ENCODE measurements at places on chromosomes 16 and 17.
A peak's percentile ranks its signal among the peaks of the same experiment; 100 is the strongest.

DNA sequence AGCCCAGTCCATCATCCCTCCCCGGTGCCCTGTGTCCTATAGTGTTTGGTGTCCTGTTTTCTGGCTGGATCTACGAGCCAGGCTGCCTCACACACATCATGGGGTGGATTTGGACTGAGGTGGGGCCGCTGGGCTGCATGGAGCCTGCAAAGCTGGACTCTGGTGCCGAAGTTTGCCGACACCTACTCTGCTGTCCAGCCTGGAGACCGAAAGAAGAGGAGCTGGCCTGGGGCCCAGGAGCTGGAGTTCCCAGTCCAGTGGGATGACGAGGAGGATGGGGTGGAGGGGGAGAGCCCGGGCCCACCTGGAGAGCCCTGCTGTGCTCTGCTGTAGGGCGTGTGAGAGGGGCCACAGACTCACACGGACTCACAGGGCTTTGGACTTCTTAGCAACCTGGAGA, 40.3 kb upstream of the ENPP7 start:
- no peak for ATAC-seq

- peak; percentile 62 for ATAC-seq
Measured at GRCh38 chr17:5198472-5198871, 6.8 kb upstream of the ZNF594 start.

DNA sequence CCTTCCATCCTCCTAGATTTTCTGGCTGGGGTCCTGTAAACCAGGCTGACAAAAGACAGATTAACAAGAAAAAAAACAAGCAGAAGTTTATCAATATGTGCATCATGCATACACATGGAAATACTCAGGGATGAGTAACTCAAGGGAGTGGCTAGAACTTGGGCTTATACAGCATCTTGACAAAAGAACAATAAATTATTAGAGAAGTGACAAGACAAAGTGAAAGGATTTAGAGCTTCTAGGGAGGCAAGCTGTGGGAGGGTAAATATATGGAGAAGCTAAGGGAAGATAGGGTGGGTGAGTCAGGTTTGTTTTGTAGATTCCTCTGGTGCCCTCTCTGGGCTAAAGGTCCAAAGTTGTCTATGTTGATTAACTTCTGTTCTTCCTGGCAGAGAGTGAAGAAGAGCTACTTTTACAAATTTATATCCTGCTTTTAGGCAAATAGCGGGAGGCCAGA, 48.0 kb upstream of the NDRG4 start:
- ATAC-seq = no peak

- no peak for ATAC-seq
Measured at GRCh38 chr17:19630661-19631060, 17.9 kb upstream of the ALDH3A2 start.

GRCh38 chr16:49890876-49891275, 35.0 kb upstream of the ZNF423 start:
- no peak for ATAC-seq

DNA sequence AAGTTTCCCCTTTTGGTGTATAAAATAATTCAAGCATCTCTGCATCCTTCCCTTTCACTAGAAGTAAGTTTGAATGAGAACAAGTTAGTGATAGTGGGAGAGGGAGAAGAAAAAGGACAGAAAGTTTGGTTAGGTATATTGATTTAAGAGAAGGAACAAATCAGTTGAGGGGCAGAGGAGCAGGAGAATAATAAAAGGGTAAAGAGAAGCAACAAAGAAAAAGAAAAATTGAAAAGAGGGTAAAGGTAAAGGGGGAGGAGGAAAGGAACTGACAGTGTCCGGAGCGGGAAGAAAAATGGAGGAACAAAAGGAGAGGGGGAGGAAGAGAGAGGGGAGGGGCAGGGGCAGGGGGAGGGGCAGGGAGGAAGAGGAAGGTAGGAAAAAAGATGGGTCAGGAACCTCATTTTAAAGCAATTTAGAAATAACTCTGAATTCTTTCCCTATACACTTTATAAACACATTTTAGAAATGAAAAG, 6.3 kb upstream of the IGF2BP1 start:
- no peak for ATAC-seq

DNA sequence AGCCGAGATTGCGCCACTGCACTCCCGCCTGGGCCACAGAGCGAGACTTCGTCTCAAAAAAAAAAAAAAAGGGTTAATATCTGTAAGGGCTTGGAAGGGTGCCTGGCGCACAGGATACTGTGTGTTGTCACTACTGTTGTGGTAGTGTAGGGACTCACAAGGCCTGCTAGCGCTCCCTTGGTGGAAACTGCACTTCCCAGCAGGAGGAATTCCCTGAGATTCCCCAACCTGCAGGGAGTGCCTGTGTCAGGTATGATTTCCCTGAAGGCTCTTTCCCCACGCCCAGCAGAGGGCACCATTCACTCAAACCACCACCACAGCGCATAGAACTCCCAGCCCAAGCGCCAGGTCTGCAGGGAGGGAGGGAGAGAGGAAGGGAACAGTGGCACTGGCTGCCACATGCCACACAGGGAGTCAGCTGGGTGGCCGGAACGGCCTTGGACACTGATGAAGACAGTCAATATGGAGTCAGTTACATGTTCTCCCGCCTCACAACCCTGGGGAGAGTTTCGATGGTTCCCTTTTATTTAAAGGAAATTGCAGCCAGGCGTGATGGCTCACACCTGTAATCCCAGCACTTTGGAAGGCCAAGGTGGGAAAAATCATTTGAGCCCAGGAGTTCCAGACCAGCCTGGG, 32.7 kb upstream of the CDH1 start:
- ATAC-seq = peak; percentile 66

GRCh38 chr17:29835435-29836351, 94.3 kb downstream of the SSH2 start:
- no peak for ATAC-seq

GRCh38 chr17:3966720-3967363, 2.6 kb upstream of the ATP2A3 start:
- ATAC-seq = peak; percentile 76

DNA sequence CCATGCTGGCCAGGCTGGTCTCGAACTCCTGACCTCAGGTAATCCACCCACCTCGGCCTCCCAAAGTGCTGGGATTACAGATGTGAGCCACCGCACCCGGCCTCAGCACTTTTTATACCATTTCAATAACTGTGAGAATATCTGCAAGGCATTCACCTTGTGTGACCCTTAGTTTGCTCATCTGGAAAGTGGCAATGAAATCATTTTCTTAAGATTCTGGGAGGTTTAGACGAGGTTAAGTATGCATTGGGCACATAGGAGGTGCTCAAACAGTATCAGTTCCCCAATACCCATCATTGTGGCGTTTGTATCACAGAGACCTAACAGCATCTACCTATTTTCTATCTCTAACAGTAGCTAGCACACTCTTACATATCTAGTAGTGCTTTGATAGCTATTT, 481.9 kb upstream of the ERCC4 start:
- ATAC-seq = no peak

DNA sequence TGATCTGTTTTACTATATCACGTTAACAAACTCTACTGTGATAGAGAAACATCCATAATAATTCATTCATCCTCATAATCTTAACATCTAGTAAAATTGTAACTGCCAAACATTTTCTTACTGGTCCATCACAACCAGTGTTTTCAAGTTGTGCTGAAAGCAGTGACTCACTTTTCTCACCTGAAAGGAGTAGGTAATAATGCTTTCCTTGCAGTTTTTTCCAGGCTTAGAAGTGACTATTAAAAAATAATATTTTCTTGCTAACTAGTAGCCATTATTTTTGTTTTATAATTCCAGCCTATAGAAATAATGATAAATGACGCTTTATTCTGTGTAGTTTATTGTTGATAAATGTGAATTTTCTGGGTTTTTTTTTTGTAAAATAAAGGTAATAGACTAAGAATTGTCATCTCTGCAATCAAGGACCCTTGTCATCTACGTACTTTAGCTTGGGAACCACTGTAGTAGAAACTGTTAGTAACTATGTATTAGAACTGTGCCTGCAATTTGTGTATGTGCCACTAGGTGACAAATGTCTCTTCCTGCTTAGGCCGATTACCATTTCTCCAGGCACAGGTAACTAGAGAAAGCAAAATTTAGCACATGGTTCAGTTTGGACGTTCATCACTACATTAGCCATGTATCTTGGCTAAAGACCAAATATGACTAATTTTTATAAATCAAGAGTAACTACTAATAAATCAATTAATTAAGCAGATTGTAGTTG, 409.4 kb upstream of the ERCC4 start:
- no peak for ATAC-seq

DNA sequence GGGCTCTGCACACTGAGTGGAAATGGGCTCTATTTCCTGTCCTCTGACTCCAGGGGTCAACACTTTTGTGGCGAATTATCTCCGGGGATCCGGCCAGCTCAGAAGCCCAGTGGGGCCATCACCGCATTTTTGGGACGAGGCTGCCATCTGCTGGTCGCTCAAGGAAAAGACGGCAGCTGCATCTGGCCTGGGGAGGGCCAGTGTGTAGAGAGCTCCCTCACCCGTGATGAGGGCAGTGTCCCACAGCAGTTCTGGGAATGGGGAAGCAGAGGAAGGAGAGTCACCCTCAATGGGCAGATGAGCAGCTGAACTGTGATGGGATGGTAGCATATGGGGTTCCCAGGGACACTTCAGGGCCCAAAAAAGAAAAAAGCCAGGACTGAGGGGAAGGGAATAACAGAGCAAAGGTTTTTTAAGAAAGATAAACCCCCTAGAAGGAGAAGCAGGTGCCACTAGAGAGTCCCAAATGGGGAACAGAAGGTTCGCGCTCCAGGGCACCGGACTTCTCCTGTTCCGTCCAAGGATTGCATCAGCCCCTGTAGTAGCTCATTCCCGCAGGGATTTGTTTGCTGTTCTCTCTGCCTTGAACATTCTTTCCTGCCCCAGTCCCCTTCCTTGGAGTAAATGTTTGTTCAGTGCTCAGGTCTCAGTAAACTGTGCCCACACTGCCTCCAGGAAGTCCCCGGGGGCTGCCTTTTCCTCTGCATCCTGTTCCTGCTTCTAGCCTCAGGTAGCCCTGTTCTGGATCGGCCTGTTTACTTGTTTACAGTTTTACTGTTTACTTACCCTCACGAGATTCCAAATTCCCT, 9.3 kb upstream of the ABCC12 start:
- ATAC-seq = peak; percentile 86

DNA sequence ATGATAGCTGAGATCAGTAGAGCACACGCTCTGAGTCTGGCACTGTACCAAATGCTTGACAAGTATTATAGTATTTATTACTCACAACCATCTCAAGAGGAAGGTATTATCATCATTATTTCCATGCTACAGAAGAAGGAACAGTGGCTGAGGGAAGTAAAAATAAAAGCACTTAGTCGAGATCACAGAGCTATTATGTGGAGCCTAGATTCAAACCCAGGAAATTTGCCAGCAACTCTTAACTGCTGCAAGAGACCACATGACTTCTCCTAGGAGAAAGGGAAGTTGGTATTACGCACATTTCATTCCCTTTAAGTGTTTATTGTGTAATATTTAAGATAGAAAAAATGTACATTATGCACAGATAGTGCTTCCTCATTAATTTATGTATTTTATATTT, 1.0 kb upstream of the RHOT1 start:
- ATAC-seq = no peak

- no peak for ATAC-seq
Measured at GRCh38 chr17:574061-574460, 140.6 kb downstream of the VPS53 start.

GRCh38 chr16:84566545-84567257, 51.2 kb downstream of the COTL1 start:
- no peak for ATAC-seq

GRCh38 chr16:80369138-80369958, 171.4 kb upstream of the DYNLRB2 start:
- no peak for ATAC-seq

DNA sequence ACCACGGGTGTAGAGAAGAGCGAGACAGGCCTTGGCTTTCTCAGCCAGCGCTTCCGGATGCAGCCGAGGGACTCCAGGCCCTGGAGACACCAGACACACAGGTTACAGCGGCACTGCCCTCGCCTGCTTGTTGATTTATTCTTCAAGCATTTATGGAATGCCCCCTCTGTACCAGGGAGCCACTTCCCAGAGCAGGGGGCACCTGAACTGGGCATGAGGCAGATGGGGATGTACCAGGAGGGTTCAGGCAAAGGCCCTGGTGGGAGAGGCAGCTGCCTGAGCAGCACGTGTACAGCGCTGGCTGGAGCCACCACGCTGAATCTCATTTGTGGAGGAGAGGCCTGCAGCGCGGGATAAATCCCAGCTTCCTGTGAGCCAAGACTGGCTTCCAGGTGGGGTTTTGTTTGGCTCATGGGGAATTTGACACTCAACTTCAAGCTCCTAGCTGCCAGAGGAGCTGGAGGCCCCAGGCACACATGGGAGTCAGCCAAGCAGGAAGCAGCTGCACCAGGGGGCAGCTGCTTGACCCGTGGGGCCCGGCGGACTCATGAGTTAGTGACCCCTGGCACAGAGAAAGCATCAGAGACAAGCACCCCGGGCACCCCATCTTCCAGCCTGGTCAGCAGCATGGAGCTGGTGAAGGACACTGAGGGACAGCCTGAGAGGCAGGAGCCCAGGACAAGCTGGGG, 59.7 kb downstream of the IL21R start:
- no peak for ATAC-seq

GRCh38 chr17:50575581-50576210, 15.2 kb downstream of the CACNA1G start:
- ATAC-seq = peak; percentile 9

DNA sequence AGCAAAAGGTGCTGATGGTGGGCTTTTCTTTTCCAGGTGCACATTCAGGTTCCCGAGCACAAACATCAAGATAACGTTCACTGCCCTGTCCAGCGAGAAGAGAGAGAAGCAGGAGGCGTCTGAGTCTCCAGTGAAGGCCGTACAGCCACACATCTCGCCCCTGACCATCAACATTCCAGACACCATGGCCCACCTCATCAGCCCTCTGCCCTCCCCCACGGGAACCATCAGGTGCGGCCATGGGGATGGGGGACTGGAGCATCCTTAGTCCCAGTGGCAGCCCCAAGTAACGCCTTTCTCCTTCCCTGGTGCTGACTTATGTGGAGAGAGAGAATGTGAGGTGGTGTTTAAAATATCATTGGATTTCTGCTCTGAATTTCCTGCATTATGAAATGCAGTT, 43.8 kb downstream of the FOXK2 start:
- ATAC-seq = no peak

DNA sequence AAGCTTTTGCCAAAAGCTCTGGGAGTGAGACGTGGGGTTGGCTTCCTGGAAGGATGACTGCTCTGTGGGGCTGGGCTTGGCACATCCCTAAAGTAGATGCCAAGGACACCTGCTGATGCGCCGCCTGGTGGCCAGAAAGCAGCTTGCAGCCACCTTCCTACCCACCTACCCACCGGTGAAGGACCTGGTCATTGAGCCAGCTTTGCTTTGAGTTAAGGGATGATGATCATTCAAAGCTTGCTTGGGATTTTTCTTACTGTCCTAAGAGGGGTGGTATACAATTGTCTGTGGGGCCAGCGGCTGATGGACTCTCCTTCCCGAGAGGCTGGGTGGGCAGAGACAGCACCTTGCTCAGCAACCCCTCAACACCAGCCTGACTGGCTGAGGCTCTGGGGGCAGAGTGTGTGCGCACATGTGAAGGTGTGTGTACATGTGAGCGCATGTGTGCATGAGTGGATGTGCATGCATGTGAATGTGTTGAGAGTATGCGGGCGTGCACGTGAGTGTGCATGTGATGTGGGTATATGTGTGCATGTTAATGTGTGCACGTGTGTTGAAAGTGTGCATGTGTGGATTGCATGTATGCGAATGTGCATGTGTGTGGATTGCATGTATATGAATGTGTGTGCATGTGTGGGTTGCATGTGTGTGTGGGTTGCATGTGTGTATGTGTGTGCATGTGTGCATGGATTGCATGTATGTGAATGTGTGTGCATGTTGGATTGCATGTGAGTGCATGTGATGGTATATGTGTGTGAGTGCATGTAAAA, 18.6 kb downstream of the C1QTNF1 start:
- ATAC-seq = peak; percentile 49

All from stimulated activated memory B cell treated with anti-CD40 and anti-IgM and Interleukin-4, amounts not matched to agents 10 μg/mL and 1 μg/mL and 100 μg/mL, for 72 hours (primary cell).